ENCODE measurements at places on chromosomes 2 and 18.

DNA sequence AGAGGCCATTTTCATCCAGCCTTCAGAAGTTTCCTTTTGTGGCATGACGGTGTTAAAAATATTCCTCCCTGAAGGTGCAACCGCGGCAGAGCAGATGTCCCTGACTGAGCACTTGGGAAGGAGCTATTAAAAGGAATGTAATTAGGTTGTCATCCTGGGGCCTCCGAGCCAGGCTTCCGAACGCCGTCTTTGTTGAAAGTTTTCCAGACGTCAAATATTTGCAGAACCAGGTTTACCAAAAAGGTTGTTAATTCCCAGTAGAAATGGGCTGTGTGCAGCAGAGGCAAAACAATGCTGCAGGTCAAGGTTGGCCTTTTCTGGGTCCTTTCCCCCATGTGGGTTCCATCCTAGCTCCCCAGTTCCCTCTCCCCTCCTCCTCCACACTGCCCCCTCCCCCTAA lies 110.0 kb upstream of the STPG4 start:
- DNase-seq, result no peak

GRCh38 chr2:129812071-129812470 lies 167.4 kb upstream of the RAB6C start:
- no peak for DNase-seq

DNA sequence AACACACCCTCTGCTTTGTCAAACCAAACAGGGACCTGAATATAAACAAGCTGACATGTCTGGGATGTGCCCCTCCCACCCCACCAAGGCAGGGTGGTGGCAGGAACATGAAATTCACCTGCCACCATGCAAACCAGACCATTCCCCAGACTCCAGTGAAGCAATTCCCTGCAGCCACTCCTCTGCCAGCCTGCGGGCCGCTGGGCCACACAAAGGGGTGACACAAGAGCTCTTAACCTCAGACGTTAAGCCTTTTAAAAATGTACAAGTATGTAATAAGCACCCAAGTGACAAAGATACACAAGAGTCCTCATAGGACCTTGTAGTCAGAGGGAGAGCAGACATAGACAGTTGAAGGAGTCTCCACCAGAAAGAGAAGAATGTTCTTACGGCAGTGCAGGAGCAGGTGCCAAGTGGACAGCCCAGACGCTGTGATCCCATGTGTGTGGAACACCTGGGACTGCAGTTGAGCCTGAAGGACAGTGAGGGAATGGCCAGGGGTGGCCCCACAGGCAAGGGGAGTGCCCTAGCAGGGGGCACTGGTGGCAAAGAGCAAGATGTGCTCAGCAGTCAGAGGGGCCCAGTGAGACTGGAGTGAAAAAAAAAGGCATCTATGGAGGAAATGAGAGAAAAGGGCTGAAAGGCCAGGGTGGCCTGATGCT lies 36.9 kb downstream of the CRACDL start:
- DNase-seq, result no peak

DNA sequence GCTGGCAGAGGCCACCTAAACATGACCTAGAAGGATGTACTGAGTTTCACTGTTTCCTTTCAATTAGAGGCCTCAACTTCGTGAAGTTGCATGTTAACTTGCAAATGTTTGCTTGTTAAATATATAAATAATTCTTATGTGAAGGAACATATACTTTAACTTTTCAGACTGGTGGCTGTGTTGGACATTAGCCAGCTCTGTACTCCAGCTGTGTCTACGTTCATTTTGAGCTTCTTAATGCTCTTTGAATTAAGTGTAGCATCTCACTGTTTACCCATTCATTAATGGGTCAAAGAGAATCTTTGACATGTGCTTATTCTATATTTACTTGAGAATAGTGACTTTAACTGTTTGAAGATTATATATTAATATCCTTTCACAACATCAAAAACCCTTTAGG lies 823.2 kb upstream of the ID2 start:
- no peak for DNase-seq

DNA sequence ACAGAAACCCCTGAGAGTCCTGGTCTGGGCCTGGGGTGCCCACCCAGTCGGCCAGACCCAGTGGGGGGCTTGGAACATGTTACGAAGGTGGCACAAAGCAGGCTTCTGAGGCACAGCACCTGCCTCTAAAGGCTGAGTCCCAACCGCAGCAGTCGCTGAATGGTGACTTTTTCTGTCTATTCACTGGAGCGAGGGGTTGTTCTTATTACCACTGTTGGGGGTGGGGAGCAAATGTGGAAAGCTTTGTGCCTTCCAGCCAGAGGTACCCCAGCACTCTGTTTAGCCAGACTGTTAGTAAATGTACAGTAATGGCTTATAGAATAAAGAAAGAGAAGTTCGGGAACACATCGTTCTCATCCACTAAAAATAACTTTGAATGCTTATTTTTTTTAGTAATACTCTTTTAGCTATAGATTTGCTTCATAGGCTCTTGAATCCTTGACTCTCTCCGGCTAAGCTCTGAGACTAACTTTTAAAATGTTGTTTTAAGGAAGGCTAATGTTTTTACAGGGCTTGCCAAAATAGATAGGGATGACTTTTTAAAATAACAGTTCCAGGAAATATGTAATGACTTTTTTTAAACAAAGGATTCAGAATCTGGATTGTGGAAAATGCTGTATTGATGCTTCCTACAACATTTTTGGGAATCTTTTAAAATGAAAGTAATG lies 23.4 kb upstream of the PTPN2 start:
- DNase-seq, result peak; percentile 66

DNA sequence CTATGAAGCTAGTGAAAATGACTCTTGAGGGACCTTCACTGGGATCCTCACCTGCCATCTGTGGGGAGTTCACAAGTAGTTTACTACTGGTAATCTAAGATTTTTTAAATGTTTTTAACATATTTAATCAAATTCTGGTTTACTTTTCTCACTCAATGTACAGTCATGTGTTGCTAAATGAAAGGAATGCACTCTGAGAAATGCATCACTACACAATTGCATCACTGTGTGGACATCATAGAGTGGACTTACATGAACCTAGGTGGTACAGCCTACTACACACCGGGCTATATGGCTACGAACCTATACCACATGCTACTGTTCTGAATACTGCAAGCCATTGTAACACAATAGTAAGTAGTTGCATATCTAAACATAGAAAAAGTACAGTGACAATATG lies 528.0 kb downstream of the BCL11A start:
- DNase-seq, result no peak

- DNase-seq, result no peak
Measured at GRCh38 chr2:26602575-26602974, 38.6 kb downstream of the CIB4 start.

GRCh38 chr18:77118256-77119090 lies 14.1 kb downstream of the MBP start:
- no peak for DNase-seq

DNA sequence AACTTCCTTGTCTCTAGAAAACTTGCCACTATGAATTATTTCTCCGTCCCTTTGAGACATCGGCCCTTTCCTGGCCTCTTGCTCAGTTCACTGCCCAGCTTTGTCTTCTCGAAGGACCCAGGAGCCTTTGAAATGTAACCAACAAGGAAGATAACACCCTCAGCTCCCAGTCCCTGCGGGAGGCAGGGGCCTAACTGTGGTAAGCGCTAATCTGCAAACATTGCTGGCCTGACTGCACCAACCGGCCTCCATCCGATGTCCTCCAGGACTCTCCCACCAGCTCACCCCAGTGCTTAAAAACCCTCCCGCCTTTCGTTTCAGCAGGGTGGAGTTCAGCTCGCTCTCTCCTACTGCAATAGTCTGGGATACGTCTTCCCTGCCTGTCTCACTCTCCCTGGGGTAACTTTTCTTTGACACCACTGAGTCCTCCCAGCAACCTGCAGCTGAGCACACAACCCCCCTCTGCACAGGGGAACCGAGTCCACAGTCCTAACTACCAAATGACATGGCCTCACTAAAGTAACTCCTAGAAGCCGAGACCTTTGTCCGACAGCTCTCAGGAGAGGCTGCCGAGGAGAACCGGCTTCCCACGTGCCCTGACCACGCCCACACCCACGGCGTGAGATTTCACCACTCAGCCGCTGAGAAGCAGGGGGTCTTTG lies 76.1 kb downstream of the MBP start:
- no peak for DNase-seq

GRCh38 chr2:85216927-85217326 lies 83.7 kb downstream of the TCF7L1 start:
- no peak for DNase-seq

DNA sequence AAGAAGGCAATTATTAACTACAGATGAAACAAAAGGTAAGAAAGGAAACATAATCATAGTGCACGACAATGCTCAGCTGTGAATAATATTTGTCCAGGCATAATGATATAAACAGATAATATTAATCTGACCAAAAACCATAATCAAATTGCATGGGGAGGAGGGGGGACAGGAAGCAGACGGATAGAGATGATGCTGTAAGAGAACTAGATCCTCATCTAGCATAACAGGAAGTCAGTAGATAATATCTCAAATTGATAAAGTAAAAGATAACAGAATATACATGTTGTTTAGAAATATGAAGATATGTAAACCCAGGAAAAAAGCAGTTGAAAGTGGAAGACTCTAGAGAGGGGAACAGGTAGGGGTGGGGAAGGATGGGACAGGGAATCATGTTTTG lies 84.9 kb upstream of the TGFA start:
- no peak for DNase-seq

GRCh38 chr2:133444465-133444864 lies 123.8 kb downstream of the NCKAP5 start:
- no peak for DNase-seq

GRCh38 chr2:175195012-175195411 lies 13.5 kb upstream of the ATP5MC3 start:
- no peak for DNase-seq

DNA sequence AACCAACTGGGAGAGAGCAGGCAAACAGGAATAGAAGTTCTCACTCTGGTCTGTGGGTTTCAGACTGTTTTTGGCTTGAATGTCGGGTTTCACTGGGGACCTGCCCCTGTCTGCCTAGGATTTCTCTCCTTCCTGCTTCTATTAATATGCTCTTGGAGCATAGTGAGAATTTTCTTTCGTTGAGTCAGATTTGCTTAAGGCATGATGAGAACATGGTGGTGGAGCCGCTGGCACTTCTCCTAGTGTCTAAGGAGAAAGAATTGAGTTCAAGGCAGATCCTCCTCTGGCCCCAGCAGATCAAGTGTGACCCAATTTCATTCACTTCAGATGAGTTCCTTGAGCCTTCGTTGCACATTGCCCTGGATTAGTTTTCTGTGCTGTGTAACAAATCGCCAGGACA lies 103.9 kb upstream of the HS6ST1 start:
- DNase-seq, result no peak

DNA sequence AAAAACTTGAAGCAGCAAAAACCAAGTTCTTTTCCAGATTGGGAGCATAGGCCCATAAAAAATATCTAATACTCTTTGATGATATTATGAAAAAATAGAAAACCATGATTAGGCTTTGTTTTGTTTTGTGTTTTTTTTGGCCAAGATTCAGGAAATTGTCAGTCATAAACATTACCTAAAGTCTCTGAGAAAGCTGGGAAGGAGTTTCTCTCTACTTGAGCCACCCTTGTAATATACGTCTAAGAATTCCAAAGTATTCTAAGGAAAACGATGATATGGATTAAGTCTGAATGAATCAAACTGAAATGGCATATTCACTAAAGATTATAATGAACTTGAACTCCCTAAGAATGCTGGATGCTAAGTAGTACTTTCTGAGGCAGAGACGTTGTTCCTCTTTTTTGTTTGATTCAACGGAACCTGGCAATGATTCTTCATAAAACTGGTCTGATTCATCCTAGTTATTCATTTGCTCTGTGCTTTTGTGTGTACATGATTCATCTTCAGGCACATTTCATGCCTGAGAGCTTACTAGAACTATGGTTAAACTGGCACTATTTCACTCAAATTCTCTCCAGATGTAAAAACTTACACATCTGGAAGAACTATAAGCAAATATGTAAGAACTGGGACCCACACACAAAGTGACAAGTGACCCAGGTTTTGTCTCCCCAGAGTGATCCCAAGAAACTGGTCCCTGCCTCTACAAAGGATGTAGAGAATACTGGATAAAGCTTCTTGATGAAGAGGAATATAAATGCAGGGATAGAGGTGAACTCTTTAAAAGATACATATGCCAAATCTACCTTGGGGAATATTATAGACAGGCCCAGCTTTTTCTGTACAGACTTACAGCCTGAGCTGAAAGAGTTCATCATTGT lies 159.7 kb downstream of the DOCK10 start:
- DNase-seq, result no peak

DNA sequence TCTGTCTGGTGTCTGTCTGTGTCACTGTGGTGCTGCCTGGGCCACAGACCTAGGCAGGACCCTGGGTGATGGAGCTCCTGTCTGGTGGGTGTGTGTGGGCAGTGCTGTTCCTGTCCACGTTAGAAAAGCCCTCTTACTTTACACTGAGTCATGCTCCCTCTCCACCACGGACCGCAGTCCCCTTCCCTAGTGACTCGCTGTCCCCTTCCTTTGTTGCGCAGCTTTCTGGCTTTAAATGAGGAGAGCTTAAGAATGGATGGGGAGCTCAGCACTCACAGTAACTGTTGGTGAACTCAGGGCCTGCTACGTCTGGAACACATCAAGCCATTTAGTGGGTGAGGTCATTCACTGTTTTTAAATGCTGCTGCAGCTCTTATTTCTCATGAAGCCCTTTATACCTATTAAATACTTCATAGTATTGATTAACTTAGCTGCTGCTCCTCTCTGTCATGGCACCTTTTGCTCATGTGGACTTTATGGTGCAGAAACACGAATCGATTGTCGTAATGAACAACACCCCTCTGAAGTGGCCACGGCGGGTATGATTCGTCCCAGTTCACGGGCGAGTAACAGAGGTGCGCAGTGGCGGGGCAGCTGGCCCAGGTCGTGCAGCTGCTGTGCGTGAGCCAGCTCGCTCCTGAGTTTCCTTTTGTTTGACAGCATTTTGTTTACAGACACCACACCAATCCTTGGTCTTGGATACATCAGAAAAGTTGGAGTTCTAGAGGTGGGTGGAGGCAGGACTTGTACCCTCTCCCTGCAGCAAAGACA lies 100.4 kb downstream of the LDLRAD4 start:
- DNase-seq, result no peak

DNA sequence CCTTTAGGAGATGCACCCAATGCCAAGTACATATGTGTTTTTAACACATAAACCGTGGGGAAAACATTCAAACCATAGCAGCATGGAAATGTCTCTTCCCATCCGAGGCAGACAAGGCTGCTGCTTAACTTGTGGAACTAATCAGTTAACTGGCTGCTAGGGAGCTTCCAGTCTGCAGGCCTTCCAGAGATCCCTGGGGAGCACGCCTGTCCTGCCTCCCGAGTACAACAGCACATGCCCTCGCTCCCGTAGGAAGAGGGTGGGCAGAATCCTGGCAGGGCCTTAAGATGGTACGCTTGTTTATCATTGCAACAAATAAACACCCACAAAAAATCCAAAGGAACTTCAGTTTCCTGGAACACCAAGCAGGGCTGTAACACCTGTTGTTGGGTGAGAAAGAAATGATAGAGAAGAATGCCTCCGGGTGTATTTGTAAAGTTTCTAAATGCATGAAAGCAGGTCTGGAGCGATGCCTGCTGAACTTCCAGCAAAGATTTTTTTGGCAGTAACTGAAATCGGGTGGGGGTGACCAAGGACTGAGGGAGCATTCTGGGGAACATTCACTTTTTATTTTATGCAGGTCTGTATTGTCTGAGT lies 56.2 kb downstream of the EDAR start:
- no peak for DNase-seq

Measured in brain pericyte (primary cell).